Stimulated activated CD8-positive, alpha-beta memory T cell treated with anti-CD3 and anti-CD28 coated beads, Interleukin-15, amount 100 ng/mL, for 24 hours (primary cell): ENCODE measurements at places on chromosomes 7 and 10.

DNA sequence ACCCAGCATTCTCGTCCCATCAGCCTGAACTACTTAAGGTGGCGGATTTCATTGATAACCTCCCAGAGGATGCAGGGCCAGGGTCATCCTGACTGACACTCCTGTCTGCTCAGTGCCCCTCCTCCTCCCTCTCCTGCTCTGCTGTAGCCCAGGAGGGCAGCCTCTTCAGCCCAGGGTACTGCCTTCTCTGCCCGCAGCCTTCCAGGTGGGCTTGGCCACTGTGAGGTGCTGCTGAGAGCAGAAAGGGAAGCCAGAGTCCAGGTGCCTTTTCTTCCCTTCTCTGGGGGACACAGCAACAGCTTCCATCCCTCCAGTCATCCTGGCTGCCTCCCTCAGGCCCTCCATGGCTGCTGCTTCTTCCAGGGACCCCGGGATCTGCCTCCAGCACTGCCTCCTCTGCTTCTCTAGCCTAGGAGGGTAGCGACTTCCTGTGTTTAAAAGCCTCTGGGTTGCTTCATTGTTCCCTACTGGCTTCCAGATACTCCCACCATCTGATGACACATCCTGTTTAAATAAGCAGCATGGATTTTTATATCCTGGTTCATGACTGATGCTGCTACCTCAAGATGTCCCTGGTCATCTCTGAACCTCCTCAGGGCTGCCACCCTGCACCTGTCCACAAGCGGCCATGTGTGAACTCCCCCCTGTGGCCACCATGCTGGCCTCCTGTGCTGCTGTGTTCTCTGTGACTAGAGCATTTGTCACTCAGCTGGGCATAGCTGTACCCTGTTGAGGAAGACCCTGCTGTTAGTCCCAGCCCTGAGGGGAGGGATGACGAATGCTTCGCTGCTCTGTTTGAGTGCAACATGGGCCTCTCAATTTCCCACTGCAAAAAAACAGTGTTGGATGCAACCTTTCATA is 55.8 kb downstream of the AKR1C4 start:
- DNase-seq, result no peak

- DNase-seq, result no peak
These were observed 366.5 kb upstream of the KLF6 start for GRCh38 chr10:4151466-4151865.

- DNase-seq, result no peak
These were observed 189.2 kb downstream of the ADARB2 start for GRCh38 chr10:1548146-1548545.

DNA sequence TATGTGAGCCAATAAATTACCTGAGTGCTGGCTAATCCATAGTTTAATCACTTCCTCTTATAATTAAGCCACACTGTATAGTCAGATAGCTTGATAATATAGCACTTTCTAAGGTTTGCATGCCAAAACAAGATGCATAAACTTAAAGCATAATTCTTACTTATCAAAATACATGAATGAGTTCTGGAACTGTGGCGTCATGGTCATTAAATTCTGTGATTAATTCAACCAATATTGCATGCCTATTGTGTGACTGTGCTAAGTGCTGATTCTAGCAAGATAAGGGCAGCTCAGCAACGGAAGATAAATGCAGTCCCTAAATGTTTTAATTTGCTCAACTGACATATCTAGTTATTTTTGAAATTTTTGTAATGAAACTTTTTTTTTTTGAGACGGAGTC is 29.7 kb downstream of the HOXA1 start:
- DNase-seq, result no peak

- no peak for DNase-seq
These were observed 320.9 kb upstream of the IMMP2L start for GRCh38 chr7:111883241-111883640.

DNA sequence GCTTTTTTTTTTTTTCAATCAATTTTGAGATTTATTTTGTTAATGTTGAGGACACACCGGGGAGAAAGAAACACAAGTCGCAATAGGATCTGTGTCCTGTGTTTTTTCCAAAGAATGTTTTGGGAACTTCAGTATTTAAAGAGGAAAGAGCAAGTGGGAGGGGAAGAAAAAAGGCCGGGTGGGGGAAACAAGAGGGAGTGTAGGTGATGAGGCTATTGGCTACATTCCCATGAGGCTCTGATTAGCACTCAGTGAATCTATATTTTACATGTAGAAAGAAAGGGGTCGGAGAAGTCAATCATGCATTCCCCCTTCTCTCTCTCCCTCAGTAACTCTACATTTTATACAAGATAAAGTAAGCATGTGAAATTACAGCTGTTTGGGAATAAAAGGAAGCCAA is 4.1 kb downstream of the ZNF680 start:
- no peak for DNase-seq

DNA sequence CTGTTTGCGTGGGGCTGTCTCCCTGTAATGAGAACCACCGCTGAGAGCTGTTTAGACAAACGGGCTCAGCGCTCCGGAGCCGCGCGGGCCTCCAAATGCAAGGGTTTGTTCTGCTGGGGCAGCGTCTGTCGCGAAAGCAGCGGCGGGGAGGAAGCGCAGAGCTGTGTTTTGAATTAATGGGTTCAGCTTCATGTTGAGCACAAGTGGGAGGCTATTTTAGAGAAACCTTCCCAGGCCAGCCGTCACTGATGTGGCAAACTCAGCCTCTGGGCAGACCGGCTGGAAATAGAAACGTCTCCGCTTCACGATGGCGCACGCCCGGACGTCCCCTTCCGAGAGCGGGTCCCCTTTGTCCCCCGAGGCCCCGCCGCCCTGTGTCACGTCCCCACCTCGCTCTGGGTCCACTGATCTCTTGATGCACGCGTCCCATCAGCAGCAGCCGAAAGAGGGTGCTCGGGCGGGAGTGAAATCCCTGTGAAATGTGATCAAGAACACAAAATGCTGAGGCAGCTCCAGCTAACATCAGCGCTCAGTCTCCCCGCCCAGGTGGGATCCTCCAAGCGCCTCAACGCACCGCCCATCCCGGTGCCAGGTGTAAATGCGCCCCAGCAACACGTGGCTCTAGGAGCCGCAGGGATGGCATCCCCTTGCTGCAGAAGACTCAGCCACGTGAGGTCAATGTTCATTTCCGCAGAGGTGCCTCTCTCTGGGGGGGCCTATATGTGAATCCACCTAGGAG is 44.9 kb downstream of the BAMBI start:
- no peak for DNase-seq

GRCh38 chr7:75559355-75559975 is 67.3 kb downstream of the SPDYE5 start:
- no peak for DNase-seq

DNA sequence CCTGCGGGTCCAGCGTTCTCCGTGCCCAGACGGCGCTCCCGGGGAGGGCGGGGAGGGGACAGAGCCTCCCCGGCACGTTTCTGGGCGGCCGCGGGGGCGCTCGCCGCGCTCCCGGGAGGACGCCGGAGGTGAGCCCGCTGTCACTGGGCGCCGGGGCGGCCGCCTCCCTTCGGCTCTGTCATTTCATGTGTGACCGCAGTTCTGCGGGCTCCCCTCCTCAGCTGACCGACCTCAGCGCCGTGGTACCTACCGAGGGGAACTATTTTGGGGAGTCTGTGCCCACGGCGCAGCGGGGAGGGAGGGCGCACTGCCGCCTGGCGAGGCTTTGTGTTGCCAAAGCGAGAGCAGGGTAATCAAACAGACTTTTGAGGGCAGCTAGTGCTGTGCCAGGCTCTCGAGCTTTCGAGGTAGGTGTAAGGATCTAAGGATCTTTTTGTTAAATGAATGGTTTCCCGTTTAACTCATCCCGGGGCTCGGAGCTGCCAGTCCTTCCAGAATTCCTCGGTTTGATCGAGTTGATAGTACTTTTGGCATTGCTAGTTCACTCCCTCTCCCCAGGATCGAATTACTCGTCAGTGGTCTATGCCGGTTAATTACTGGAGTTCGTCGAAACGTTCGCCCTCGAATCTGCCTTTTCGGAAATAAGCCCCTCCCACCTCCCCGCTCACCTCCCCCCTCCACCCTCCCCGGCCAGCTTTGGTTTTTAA is 1.9 kb downstream of the ARID5B start:
- no peak for DNase-seq

GRCh38 chr7:142010952-142011548 is 15.4 kb downstream of the MGAM start:
- no peak for DNase-seq

DNA sequence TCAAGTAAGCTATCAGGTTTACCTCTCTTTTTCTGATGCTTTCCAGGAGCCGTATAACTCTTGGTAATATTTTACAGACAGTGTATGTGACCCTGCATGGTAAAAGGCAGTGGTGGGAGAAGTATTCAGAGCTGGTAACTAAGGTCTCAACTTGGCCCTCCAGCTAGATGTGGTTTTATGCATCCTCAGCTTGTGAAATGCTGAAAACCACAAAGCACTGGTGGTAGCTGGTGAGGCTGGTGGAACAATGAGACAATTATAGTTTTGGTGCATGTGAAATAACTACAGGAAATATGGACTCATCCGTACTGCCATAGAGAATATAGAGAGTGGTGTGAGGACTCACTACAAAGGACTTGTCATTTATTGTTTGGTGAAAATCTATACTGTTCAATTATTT is 383.0 kb upstream of the PCDH15 start:
- DNase-seq, result no peak

GRCh38 chr7:17646253-17646956 is 293.9 kb downstream of the SNX13 start:
- no peak for DNase-seq

DNA sequence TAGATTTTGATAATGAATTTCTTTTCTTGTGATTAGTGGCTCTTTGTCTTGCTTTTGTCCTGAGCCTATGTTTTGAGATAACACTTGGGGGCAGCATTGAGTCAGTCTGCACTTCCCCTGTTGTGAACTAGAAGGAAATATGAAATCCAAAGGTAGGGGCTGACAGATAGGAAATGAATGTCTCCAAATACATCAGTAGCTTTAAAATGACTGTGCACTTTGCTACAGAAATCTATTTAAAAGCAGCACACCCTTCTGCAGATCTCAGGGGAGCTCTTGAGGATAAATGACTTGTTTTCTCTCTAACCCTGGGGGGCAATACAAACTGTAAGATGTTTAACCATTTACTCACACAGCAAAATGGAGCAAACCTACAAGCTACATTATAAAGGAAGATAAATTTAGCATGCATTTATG is 176.0 kb upstream of the MYO3A start:
- DNase-seq, result no peak

DNA sequence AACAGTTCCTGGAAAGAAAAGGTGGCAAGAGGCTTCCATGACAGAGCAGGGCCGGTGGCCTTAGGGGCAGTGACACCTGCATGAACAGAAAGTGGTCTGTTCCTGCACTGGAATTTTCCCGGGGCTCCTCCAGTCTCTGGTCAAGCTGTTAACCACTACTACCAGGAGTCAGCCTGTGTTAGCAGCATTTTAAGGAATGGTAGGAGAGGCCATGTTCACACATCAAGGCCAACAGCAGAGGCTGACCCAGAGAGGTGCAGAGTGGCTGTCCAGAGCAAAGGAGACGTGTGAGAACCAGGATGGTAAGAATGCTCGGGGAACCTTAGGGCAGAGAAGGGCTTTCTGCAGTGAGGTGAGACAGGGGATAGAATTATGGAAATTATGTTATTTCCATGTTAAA is 8.5 kb downstream of the H2BK1 start:
- DNase-seq, result no peak

- no peak for DNase-seq
These were observed 214.7 kb downstream of the EMX2 start for GRCh38 chr10:117757086-117757720.

DNA sequence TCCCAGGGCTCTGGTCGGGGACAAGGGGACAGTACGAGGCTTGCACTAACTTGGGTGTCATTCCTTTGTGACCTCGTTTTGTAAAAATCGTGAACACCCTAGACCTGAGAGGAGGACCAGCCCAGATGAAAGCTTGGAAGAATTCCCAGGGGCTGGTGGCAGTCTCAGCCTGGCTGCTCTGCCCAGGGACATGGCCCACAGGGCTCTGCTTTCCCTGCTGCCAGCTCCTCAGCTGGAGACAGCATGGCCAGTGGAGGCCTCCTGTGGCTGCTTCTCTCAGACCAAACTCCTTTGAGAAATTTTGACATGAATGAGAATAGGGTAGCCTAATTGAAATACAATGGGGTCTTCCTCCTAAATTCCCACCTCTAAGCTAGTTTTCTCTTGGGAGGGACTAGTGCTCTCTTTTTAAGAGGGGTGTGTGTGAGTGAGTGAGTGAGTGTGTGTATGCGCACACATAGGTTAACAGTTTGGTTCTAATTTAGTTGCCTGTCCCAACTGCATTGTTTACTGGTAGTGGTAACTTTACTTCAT is 140.3 kb upstream of the EFCAB10 start:
- no peak for DNase-seq

GRCh38 chr7:32034052-32034451 is 36.2 kb downstream of the PDE1C start:
- no peak for DNase-seq
